Progenitor cell of endocrine pancreas (in vitro differentiated cells): ENCODE measurements at places on chromosomes 1 and 21. TPM values are rescaled to one million over a fixed set of nuclear protein-coding genes. Genes with fewer than 3 reads are reported as not detected.
A peak's percentile ranks its signal among the peaks of the same experiment; 100 is the strongest.

AGT gene
- 12.5 and 13.5 TPM in 2 replicates for total RNA-seq

KRTAP13-4 gene
- total RNA-seq = not detected in 2 replicates

GNG4 gene
- 19.6 and 26.7 TPM in 2 replicates for total RNA-seq

DNA sequence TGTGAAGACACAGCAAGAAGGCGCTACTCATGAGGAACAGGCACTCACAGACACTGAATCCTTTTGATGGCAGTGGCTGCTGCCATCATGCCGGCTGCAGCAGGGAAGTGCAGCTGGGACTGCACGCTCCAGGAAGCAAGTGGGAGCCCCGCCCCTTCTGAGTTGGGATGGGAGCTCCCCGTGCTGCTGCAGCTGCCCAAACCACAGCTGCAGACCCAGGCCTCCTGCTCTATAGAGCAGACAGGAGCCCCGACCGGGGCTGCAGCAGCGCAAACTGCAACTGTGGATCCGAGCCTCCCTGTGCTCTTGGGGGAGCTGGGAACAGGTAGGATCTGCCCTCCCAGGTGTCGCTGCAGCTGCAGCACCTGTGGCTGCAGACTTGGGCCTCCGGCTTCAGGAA is 65.2 kb upstream of the MARK1 start:
- no peak for DNase-seq

DNA sequence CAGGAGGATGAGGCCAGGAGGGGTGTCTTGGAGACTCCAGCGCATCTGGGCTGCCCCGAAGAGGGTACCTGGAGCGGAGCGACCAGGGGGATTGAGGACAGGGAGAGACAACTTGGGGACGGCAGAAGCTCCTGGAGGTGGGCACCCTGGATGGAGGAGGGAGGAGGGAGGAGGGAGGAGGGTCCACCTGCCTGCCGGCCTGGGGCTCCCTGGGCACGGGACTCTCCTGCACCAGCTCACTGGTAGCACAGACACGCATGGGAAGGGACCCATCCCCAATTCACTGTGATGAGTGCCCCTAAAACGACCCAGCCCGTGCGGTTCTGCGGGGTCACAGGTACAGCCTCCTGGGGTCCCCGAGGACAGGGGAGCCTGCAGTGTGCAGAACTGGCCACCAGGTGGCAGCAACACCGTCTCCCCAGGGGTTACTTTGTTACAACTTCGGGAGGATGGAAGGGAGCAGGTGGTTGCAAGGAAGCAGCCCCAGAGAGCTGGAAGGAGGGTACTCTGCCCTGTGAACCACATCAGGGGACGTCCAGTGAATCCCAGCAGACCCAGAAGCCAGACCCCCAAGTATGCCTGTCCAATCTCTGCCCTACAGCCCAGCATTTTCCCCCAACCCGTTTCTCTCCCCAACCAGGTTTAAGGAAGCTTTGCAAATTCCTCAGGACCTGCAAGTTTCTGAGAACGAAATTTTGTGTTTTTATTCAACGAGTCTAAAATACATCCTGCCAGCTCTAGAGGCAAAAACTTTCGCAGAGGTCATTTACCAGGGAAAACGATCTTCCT is 482.4 kb downstream of the NPHP4 start:
- DNase-seq = peak; percentile 82

DNA sequence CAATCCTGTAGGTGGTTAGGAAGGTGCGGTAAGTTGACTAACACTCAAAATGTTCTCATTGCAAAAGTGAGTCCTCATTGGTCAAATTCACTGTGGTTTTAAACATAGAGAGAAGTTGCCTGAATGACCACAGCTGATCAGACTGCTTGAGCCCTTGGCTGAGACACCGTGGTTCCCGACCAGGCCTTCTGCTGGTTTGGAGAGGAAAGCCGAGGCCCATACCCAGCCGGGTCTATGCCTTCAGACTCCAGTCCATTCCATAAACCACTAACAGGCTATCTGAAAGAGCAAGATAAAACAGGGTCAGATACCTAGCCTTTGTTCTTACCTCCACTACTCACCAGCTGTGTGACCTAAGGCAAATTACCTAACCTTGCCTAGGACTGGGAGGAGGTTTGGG is 133.9 kb downstream of the LMX1A start:
- no peak for DNase-seq

GRCh38 chr1:28323720-28324119 is 5.1 kb upstream of the MED18 start:
- no peak for DNase-seq

- DNase-seq = no peak
Observed at GRCh38 chr1:117919376-117919775, 10.0 kb downstream of the GDAP2 start.

DNA sequence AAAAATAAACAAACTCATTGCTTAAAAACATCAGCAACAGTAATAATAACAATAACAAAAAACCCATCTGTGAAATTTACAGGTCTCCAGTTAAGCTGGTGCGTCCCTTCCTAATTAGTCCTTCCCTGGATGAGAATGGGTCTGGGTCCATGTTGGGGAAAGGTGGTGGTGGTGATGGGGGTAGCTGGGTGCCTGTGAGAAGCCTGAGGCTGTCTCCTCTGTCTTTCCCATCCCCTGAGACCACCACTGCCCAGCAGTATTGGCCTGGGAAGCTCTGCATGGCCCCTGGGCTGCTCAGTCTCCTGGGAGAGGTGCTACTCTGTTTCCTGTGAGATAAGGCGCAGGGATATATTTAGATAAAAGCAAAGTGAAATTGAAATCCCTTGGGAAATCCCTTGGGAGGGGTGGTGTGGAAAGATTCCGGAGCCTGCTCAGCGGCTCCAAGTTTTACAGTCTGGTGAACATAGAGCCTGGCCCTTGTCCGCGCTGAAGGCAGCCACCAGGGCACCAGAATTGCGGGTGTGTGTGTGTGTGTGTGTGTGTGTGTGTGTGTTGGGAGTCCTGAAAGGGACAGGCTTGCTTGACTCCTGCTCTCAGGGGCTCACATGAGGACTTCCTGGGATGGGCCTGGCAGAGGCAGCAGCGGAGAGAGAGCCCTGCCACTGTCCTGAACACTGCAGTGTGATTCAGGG is 150.2 kb downstream of the FOXD2 start:
- peak; percentile 4 for DNase-seq

ST6GALNAC5 gene
- 9.5 and 13.6 TPM in 2 replicates for total RNA-seq

PLPPR4 gene
- 0.31 and 0.47 TPM in 2 replicates for total RNA-seq

AMY2A gene
- not detected in 2 replicates for total RNA-seq

CD160 gene
- total RNA-seq = not detected in 2 replicates

GRCh38 chr1:93670141-93670540 is 11.5 kb downstream of the BCAR3 start:
- DNase-seq = no peak

FAM72A gene
- 3.2 and 4.3 TPM in 2 replicates for total RNA-seq

GRCh38 chr1:156905176-156905575 is 11.7 kb downstream of the PEAR1 start:
- DNase-seq = no peak

GRCh38 chr1:113675302-113675701 is 84.0 kb downstream of the PHTF1 start:
- DNase-seq = no peak

GRCh38 chr1:81226603-81226928 is 574.2 kb upstream of the ADGRL2 start:
- no peak for DNase-seq

- no peak for DNase-seq
Observed at GRCh38 chr1:200530623-200531261, 89.8 kb downstream of the KIF14 start.

CACYBP gene
- total RNA-seq = 91.5 and 116 TPM in 2 replicates
